ENCODE measurements at places on chromosomes 1 and 21.

DNA sequence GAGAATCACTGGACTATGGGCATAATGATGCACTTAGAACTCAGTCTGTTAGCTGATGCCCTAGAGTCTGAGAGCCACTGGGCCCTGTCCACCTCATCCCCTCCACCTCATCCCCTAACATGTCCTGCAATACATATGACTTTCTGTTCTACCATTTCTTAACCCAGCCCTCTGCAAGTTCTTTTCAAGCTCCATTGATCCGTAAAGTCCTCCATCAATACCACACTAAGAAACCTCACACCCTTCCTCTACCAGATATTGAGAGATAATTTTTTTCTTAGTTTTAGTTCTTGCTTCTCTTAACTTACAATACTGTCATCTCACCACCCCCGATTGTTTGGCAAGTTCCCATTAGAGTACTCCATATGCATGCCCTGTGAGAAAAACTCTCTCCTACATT lies 22.1 kb downstream of the FCRL4 start:
- ATAC-seq = no peak

DNA sequence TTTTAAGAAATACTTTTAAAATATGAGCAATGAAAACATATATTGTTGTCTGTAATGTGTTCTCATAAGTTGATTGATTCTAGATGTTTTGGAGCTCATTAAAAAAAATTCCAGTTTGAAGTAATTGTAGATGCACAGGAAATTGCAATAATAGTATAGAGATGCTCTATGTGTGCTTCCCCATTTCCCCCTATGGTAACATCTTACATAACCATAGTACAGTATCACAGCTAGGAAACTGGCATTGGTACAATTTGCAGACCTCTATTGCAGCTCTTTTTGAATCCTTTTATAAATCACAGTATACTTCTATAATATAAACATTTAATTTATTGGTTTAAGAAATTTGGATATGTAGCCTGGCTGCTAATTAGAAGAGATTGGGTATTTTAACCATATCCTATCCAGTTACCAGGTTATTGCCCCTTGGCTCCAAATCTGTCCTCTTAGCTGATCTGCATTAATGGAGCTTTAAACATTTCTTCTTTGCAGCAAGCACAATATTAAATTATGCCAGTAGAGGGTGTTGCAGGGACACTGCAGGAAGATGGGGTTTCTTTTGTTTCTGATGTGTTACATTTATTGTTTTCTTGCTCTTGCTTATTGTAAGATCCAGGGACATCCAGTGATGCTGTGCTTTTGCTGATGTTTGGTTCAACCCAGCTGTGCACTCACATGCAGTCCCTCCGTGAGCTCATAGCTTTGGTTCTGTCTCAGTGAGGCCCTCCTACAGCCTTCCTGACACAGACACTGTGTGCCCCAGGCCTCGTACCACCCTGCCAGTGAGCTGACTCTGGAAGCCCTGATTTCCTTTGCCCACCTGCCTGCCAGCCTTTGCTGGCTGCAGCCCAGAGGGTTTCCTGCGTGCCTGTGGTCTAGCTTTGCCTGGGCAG lies 103.3 kb downstream of the RABGAP1L start:
- ATAC-seq = peak; percentile 71

DNA sequence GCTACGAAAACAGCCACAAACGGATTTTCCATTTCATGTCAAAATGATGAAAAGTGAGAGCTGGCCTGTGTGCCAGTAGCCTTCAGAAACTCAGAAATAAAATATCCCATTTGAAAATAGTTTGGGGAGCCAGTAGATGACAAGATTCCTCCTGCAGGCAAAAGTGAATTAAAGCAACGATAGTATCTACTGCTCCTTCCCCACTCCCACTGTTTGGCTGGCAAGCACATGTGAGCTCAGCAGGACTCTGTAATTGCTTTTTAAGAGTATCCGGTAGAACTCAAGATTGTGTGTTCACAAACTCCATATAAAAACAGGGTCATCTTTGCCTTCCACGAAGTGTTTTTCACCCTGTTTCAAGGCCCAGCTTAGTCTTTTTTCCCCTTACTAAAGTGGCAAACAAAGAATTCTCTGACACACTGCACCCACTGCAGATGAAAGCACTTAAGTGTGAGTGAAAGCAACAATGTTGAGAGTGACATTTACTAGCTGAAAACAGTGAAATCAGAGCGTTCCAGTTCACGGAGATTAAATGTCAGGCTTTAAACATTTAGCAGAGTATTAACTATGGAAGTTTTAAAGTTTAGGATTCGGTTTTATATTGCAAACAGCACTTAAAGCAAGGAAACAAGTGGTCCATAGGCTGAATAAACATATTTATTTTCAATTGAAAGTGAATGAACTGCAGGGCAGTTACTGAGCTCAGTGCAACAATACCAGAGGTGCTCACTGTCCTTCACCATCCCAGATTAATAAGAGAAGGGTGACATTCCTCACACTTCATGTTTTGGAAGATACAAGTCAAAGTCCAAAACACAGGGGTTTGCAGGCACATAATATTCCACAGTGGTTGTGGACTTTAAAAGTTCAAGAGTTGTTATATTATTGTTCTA lies 70.0 kb downstream of the ALG14 start:
- ATAC-seq = peak; percentile 22

GRCh38 chr1:230061801-230062200 lies 5.2 kb upstream of the GALNT2 start:
- no peak for ATAC-seq

GRCh38 chr21:41820384-41821080 lies 53.7 kb upstream of the RIPK4 start:
- ATAC-seq = no peak

DNA sequence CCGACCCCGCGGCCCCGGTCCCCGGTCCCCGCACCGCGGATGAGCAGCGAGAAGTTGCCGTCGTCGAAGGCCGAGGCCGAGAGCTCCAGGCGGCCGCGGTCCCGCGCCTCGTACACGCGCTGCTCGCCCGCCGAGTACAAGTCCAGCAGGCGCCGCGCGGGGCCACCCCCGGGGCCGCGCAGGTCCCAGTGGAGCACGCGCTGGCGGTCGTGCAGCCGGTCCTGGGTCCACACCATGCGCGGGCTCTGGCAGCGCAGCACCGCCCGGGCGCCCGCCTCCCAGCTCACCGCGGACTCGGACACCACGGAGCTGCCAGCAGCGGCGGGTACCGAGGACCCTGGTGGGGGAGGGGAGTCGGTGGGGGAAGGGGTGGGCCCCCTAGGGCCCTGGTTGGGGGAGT lies 2.9 kb downstream of the MXRA8 start:
- no peak for ATAC-seq

GRCh38 chr1:198681252-198681651 lies 42.4 kb downstream of the PTPRC start:
- ATAC-seq = no peak

DNA sequence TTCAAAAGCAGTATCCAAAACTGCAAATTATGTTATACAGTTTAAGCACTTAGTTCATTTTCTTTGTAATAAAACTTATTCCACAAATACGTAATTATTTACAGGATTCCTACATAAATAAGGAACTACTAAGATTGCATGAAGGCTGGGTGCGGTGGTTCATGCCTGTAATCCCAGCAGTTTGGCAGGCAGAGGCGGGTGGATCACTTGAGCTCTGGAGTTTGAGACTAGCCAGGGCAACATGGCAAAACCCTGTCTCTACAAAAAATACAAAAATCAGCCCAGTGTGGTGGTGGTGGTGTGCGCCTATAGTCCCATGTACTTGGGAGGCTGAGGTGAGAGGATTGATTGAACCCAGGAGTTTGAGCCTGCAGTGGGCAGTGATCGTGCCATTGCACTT lies 69.3 kb downstream of the POU2F1 start:
- ATAC-seq = no peak

DNA sequence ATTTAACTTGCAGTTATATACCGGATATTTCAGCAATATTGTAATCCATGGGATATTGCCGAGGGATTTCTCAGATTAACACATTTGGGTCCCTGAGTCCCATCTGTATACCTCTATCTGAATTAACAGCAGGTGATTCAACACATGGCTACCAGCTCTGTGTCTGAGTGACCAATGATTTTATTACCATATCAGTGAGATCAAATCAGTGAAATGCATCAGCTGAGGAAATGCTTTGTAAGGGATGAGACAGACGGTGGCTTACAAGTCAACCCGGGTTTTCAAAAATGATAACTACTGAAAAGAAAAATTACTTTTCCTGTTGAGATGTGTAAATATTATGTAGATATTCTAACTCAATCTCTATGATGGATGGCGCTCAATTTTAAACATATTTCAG lies 504.1 kb upstream of the PKN2 start:
- no peak for ATAC-seq

GRCh38 chr1:14522926-14523241 lies 75.6 kb upstream of the KAZN start:
- ATAC-seq = peak; percentile 72

DNA sequence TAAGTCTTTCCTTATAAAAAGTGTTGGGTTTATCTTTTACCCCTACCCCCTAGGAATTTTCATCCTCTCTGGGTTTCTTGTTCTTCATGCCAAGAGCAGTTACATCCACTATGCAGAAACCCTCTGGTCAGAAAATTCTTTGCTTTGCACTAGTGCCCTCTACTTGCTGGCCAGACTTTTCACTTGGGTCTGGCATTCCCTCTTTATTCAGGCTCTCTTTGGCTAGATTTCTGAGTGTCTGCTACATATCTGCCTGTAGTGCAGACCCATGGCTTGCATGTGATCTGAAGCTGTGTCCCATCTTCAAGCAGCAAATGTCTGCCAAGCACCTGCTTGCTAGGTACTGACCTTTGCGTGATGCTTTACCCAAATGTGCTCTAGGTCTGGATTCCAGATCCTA lies 237.0 kb downstream of the GPATCH2 start:
- no peak for ATAC-seq

DNA sequence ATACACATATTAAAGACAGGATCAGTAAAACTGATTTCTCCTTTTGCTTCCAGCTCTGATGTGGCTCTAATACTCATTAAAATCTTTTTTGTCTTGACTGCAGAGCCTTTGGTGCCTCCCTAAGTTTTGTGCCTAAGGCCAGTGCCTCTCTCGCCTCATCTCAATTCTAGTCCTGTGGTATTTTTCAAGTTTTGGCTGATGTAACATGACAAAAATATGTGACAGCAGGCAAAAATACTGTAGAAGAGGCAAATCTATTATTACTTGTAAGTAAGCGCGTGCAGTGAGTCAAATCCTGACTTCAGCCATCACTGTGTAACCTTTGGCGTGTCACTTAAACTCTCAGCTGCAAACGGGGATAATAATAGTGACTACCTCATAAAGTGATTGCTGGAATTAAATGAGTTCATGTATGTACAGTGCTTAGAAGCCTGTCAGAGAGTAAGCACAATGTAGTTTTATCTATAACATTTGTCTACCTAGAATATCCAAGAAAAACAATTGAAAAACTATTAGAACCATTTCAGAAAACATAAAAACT lies 74.0 kb downstream of the MAB21L3 start:
- ATAC-seq = peak; percentile 89

- no peak for ATAC-seq
These were observed 774.1 kb upstream of the B3GALT2 start for GRCh38 chr1:193960499-193960898.

- ATAC-seq = no peak
These were observed 4.3 kb upstream of the BCAR3 start for GRCh38 chr1:93685918-93686317.

GRCh38 chr1:234729561-234730474 lies 119.8 kb upstream of the IRF2BP2 start:
- ATAC-seq = no peak

DNA sequence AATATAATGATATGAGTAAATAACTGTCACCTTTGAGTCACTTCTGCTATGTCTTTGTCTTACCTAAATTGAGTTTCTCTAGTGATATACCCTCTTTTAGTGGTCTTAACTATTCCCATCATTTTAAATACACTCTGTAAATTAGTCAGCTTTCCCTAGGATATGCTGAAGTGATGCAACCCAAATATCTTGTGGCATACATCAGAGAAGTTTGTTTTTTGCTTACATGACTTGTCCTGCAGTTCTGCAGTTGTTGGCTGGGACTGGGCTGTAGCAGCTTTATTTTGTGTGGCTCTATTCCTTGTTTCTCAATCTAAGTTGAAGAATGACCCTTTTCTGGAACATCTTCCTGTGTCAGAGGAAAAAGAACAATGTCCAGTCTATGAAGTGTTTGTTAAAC lies 76.4 kb downstream of the TTC3 start:
- ATAC-seq = no peak

- no peak for ATAC-seq
These were observed 1.9 kb upstream of the PIGV start for GRCh38 chr1:26785611-26786436.

GRCh38 chr1:224922404-224923164 lies 6.9 kb upstream of the DNAH14 start:
- ATAC-seq = peak; percentile 94

DNA sequence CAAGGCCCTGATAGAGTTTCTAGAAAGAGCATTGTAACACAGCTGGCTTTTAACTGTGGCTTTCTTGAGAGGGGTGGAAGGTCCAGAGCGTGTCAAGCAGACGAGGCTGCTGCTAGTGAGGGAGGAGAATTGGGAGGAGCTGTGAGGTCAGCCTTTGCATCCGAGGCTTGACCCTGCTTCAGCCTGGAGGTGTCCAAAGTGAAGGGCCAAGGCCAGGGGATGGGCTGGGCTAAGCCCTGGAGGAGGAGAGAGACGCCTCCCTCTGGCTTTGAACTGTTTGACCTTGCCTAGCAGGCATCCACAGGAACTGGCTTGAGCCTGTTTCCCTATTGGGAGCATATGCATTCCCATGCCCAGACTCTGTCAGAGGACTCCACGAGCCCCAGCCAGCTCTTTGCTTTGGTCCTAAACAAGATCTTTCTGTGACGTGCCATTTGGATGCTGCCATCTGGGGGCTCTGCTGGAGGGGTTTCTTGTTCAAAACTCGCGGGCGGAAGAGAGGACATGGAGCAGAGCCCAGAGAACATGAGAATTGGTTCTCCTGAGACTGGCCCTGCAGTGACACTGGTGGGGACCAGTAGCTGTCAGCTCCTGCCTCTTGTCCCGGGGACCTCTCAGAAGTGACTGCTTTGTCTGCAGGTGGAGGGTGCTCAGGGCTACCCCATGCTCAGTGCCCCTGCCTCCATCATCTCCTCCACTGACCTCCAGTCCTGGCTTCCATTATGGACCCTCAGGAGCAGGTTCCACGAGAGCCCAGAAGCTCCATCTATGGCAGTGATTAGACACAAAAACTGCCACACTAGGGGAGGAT lies 5.5 kb downstream of the ACTRT2 start:
- ATAC-seq = no peak

GRCh38 chr1:17913326-17914115 lies 158.4 kb downstream of the ACTL8 start:
- no peak for ATAC-seq

GRCh38 chr1:204102029-204102611 lies 29.2 kb downstream of the SOX13 start:
- ATAC-seq = peak; percentile 11

DNA sequence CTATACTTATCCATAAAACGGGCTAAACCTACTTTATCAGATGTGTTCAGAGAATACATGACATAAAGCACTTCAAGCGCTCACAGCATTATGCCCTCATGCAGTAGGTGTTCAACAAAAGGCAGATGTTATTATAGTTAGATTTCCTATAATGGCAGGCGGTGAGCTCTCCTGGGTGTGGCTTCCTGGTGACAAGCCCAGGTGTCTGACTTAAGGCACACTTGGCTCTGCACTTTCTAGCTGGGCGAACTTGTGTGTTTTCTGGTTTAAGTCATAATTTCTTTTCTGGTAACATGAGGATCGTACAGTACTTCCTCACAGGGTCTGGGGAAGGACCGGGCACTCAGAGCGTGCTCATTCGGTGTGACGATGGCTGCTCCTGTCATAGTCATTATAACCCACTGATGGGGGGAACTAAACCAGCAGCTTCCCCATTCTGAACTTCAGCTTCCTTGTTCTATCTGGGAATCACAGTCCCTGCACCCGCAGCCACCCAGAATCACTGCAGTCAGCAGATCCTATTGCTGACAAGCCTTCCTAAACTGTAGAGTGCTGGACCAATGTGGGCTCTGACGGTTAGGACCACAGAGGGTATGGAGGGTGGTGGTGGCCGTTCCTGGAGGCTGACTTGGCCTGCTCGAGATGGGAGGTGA lies 52.8 kb downstream of the IGSF21 start:
- ATAC-seq = no peak

All from motor neuron (in vitro differentiated cells).